A549 treated with DMSO at 1 μM for 4 hours (cell line): ENCODE measurements at places on chromosomes 12 and 14. TPM values are rescaled to one million over a fixed set of nuclear protein-coding genes. Genes with fewer than 3 reads are reported as not detected.

The RNFT2 gene
- total RNA-seq, result 1.9 to 2.4 TPM (median 2.0 TPM) in 5 replicates

The MFAP5 gene
- 0.07 to 0.86 TPM (median 0.16 TPM) in 4 of 5 replicates, not detected in the other for total RNA-seq

The POTEG gene
- not detected in 5 replicates for total RNA-seq

The NINJ2 gene
- 0.39 to 0.78 TPM (median 0.44 TPM) in 5 replicates for total RNA-seq

The EMP1 gene
- 75.2 to 115 TPM (median 84.5 TPM) in 5 replicates for total RNA-seq

The DLK1 gene
- 0.11 to 0.80 TPM (median 0.36 TPM) in 5 replicates for total RNA-seq

The RBM19 gene
- 14.3 to 19.3 TPM (median 18.5 TPM) in 5 replicates for total RNA-seq

The ANO2 gene
- total RNA-seq, result 0.11 TPM in 1 of 5 replicates, not detected in the others

The HRK gene
- total RNA-seq, result 0.52 to 0.83 TPM (median 0.61 TPM) in 5 replicates

The RFX4 gene
- total RNA-seq, result not detected in 5 replicates

The SELPLG gene
- total RNA-seq, result 0.94 to 1.3 TPM (median 1.0 TPM) in 5 replicates

The PROX2 gene
- total RNA-seq, result not detected in 5 replicates

The ADCY6 gene
- 11.4 to 15.6 TPM (median 15.0 TPM) in 5 replicates for total RNA-seq

The KRT2 gene
- 0.04 TPM in 1 of 5 replicates, not detected in the others for total RNA-seq

The ART4 gene
- total RNA-seq, result not detected in 5 replicates

The FLRT2 gene
- 3.0 to 5.1 TPM (median 4.7 TPM) in 5 replicates for total RNA-seq

The CD163 gene
- 0.06 TPM in 1 of 5 replicates, not detected in the others for total RNA-seq

The CIROP gene
- not detected in 5 replicates for total RNA-seq

The KRT78 gene
- total RNA-seq, result 0.07 to 0.19 TPM (median 0.16 TPM) in 3 of 5 replicates, not detected in the others

The ADAM21 gene
- total RNA-seq, result 0.06 TPM in 2 of 5 replicates, not detected in the others

The PYM1 gene
- 34.7 to 42.9 TPM (median 36.3 TPM) in 5 replicates for total RNA-seq

The CLEC2A gene
- total RNA-seq, result not detected in 5 replicates

The IAPP gene
- total RNA-seq, result not detected in 5 replicates

The LIN52 gene
- 4.7 to 7.1 TPM (median 5.4 TPM) in 5 replicates for total RNA-seq

The TEP1 gene
- total RNA-seq, result 10.0 to 11.9 TPM (median 10.7 TPM) in 5 replicates

The TAS2R43 gene
- not detected in 5 replicates for total RNA-seq

The MAGOHB gene
- total RNA-seq, result 48.3 to 56.6 TPM (median 52.1 TPM) in 5 replicates

The SLC17A8 gene
- 0.05 TPM in 1 of 5 replicates, not detected in the others for total RNA-seq

The NUP37 gene
- total RNA-seq, result 68.7 to 77.3 TPM (median 74.3 TPM) in 5 replicates

The ACOT6 gene
- total RNA-seq, result not detected in 5 replicates

The LRTM2 gene
- 0.08 to 0.18 TPM in 2 of 5 replicates, not detected in the others for total RNA-seq

The LALBA gene
- not detected in 5 replicates for total RNA-seq

The SDS gene
- total RNA-seq, result 0.13 to 0.86 TPM (median 0.48 TPM) in 5 replicates

The TRHDE gene
- total RNA-seq, result 0.09 to 0.34 TPM (median 0.18 TPM) in 5 replicates

The NANOG gene
- total RNA-seq, result not detected in 5 replicates

The ANP32D gene
- total RNA-seq, result not detected in 5 replicates

The PCNX4 gene
- 29.8 to 36.3 TPM (median 30.9 TPM) in 5 replicates for total RNA-seq

The MYO1H gene
- not detected in 5 replicates for total RNA-seq

The IFNG-AS1 gene
- not detected in 5 replicates for total RNA-seq

The IL26 gene
- not detected in 5 replicates for total RNA-seq

The CPNE6 gene
- not detected in 5 replicates for total RNA-seq

The CACNA1C gene
- 0.02 to 0.06 TPM in 2 of 5 replicates, not detected in the others for total RNA-seq

The NFYB gene
- 18.9 to 33.1 TPM (median 29.2 TPM) in 5 replicates for total RNA-seq
